ENCODE measurements at places on chromosomes 5 and 9.
A peak's percentile ranks its signal among the peaks of the same experiment; 100 is the strongest.

DNA sequence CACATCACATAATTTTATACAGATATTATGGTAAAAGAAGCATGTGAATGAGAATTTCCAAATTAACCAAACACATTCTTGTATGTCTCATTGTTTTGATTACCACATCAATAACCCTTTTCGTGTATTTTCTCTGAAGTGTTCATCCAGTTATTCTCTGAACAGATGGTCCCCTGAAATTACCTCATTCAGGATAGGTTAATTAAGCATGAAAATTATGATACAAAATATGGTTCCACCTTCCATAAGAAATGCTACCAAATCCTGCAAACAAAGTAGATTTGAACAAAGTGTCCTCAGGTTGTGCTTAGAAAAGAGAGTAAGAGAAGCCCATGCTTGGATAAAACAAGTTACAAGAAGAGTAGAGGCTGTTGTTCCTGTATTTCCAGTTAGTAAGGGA lies 83.1 kb upstream of the LMNB1 start:
- no peak for DNase-seq

DNA sequence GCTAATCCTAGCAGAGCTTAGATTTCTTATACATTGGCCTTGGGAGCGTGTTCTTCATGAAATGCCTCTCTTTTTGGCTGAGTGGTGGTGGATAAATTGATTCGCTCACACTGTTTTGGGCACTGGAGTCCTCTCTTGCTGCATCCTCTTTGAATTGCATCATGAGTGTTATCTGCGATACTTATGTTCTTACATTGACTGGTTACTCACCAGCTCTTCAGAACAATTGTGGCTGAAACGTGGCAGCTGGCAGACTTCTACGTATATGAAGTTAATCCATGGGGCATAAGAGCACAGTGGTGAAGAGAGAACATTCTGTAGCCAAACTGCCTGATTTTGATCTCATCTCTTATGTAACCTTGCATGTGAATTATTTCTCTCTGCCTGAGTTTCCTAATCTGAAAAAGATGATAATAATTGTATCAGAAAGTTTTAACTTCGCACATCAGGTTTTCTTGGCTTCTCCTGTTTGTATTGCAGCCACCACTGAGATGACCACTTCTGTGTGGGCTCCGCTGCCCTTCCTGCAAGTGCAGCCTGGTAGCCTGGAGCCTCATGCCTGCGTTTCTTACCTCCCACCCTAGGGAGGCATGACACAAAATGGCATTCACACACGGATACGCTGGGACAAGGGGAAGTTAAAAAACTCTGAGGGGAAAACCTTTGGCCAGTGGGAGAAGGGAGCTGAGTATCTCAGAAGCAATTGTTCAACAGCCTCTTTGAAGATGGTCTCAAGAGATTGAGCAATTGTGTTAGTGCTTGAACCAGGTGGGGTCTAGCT lies 295.2 kb downstream of the ARHGAP26 start:
- peak; percentile 28 for DNase-seq

DNA sequence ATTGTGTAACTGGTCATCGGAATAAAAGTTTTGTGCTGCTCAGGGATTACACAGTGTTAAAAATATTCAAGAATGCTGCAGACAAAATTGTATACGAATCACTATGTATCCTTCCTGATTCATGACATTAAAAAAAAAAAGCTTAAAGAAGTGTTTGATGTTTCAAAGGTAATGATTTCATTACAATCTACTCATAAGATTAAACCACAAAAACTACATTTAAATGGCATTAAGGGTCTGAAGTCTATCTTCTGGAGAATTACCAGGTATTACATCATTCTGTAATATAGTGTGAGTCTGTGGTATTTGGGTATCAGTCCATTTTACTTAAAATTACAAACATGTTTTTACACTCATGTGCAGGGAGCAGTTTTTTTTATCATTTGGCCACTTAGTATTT lies 324.4 kb downstream of the NDUFS4 start:
- DNase-seq = no peak

GRCh38 chr9:123761905-123762605 lies 167.9 kb downstream of the DENND1A start:
- DNase-seq = no peak

DNA sequence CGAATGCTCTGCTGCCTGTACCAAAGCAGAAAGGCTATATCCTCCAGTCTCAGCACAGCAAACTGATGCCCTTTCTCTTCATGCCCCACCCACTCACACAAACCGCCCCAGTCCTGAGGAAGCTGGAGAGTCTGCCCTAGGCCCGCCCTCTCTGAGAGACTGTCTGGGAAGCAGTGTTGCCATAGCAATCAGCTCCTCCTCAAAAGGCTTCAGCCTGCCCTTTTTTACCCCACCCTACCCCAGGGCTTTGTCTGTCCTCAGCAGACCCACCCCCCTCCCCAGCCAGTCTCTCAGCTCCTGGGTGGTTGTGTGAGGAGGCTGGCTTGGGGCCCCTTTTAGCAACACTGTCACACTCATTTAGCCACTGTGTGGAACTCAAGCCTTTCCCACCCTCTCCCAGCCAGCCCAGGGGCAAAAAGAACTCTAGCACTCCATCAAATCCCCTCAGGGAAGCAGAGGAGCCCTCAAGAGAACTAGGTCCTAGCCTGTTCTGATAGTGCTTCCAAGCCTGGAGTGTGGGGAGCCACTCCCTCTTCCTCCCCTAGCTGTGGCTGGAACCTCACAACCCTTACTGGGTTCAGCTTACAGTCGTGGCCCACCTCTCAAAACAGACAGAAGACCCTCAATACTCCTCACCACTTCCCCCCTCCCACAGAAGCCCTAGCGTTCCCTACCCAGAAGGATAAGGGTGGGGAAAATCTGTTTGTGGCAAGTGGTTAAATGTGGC lies 1.4 kb downstream of the ATOSB start:
- DNase-seq = peak; percentile 94

DNA sequence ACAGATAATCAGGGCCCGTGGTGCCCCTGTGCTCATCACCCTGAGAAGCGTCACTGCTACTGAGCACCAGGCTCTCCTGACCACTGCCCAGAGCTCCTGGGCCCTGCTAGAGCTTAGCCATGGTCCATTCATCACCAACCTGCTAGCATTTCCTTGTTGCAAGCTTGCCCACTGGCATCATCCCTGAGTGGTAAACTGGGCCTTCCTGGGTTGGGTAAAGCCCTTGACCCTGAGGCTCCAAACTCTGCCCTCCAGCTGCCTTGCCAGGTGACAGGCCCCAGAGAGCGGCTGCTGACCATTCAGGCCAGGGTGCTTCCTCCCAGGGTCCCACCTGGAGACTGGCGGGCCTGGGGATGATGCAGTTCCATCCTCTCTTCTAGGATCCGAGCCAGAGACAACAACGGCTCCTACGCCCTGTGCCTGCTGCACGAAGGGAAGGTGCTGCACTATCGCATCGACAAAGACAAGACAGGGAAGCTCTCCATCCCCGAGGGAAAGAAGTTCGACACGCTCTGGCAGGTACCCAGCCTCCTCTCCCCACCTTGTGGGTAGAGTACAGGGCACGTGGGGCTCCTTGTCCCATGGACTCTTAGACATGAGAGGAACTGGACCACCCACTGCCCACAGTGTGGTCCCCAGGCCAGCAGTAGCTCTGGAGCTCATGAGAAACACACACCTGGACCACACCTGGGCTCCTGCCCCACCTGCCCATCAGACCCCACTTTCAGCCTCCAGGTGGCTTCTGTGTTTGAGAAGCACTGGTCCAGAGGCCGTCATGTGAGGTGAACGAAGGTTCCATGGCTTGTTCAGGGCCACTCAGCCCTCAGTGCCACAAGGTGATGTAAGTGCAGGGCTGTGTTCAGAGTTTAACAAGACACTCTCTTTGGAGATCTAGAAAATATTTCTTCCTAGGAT lies 60.5 kb downstream of the SYK start:
- no peak for DNase-seq

DNA sequence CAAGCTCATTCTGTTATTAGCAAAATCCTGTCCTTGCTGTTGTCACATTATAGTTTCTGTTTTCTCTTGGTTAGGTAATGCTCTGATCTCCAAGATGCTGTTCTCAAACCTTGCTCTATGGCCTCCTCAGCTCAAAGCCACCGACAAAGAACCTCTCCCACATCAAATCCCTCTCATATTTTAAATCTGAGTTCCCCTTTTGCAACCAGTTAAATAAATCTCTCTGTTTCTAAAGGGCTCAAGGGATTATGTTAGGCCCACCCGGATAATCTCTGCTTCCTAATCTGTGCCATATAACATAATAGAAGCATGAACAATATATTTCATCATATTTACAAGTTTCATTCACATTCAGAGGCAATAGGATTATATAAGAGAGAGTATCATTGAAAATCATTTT lies 286.0 kb downstream of the CYLC2 start:
- no peak for DNase-seq

GRCh38 chr5:145587710-145588109 lies 247.4 kb downstream of the PRELID2 start:
- DNase-seq = peak; percentile 82

GRCh38 chr5:61308712-61309111 lies 23.3 kb upstream of the ZSWIM6 start:
- no peak for DNase-seq

DNA sequence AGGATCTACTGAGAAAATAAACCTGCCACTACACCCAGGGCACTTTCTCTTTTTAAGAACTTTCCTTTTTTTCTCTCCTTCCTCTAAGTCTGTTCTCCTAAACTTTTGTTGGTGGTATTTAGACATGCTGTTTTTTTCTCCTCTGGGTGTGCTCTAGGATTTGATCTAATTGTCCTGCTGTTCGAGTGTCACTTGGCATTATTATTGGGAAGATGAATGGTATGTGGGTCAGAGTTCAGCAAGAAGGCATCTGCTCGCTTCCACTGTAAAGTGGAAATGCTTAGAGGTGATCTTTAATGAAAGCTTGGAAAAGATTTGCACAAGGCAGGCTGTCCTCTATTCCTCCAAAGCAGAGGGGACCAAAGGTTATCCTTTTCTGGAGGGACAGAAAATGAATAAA lies 1.3 kb upstream of the PLPPR1 start:
- no peak for DNase-seq

GRCh38 chr5:138351056-138351455 lies 1.4 kb upstream of the KDM3B start:
- no peak for DNase-seq

- no peak for DNase-seq
These were observed 78.0 kb downstream of the GABRA1 start for GRCh38 chr5:161925960-161926359.

- peak; percentile 79 for DNase-seq
These were observed 79.8 kb downstream of the RICTOR start for GRCh38 chr5:38994324-38994927.

GRCh38 chr5:138351517-138351916 lies 968 bp upstream of the KDM3B start:
- DNase-seq = no peak

DNA sequence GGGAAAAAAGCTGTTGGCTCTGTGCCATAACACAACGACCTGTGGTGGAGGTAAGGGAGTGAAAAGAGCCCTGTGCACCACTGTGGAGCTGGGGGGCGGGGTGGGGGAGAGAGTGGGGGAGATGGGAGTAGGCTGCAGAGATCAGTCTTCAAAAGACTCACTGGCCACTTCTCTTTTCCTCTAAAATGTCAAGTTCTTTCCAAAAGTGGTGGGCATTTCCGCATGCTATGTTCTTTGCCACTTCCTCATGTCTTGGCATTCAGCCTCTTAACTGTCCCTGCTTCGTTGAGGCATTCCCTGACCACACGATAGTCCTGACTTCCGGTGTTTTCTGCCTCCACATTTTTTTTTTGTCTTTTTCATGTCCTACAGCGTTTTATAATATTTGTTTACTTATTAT lies 2.4 kb upstream of the PPP2R2B start:
- no peak for DNase-seq

DNA sequence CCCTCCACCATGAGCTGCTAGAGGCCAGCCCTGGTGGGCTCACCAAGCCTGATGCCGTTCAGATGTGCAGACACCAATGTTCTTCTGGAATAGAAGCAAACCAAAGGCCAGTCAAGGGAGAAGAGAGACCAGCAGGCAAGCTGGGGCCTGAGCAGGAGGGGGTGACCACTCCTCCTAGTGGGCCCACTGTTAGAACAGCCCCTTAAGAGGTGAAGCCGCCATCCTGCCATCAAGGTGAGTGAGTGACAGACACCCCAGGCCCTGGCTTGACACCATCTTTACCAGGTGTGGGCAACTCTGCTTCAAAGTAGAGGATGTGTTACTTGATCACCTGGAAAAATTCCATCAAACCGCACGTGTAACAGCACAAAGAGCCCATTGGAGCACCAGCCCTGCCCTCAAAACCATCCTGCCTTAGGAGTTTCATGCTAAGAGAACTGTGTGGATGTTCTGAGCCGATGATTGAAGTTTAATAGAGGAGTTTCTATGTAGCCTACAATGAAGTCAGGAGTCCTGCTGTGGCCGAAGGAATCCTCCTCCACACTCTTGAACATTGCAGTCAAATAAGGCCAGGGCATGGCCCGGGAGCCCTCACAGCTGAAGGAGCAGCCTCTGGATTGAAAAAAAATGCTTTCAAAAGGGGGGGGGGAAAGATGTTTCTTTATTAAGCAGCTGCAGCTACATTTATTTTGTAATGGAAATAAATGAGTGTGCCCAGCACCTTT lies 20.8 kb downstream of the AMBP start:
- no peak for DNase-seq

GRCh38 chr9:125603478-125604021 lies 103.5 kb downstream of the MAPKAP1 start:
- no peak for DNase-seq

GRCh38 chr5:109300367-109300766 lies 109.4 kb downstream of the PJA2 start:
- no peak for DNase-seq

DNA sequence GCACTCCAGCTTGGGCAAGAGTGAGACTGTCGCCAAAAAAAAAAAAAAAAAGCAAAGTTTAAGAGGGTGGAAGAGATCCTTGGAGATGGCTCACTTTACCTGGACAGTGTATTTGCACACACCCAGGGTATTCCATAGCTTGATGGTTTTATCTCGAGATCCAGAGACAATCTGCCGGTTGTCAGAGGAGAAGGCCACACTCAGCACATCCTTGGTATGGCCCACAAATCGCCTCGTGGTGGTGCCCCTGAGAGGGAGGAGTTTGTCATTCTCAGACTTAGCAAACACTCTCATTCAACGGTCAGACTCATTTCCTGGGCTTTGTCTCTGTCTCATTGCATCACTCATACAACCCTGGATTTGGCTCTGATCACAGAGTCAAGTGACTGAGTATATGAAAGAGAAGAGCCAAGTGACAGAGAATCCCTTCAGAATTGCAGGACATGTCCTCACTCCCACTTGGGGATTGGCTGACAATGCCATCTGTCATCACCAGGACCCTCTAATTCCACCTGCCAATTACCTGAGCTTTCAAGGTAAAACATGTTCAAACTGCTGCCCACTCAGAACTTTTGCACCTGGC lies 2.2 kb downstream of the RACK1 start:
- peak; percentile 88 for DNase-seq

DNA sequence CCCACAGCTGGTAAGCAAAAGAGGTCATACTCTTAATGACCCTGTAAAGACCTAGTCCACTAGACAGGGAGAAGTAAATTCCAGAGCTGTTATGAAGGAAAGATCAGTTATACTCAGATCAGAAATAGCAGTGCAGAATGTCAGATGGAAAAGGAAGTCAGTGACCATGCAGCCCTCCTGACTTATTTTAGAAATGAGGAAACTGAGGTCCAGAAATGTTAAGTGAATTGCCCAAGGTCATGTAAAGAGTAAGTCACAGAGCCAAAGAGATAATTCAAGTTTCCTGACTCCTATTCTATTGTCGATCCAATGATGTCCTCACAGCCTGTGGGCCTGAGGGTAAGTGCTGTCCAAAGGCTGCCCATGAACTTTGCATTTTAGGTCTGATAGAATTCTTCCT lies 214.9 kb upstream of the IL12B start:
- DNase-seq = no peak

GRCh38 chr5:150253416-150254208 lies 36.0 kb downstream of the CAMK2A start:
- no peak for DNase-seq

All from dermis blood vessel endothelial cell (primary cell).